ENCODE measurements at places on chromosomes 13 and 19.

DNA sequence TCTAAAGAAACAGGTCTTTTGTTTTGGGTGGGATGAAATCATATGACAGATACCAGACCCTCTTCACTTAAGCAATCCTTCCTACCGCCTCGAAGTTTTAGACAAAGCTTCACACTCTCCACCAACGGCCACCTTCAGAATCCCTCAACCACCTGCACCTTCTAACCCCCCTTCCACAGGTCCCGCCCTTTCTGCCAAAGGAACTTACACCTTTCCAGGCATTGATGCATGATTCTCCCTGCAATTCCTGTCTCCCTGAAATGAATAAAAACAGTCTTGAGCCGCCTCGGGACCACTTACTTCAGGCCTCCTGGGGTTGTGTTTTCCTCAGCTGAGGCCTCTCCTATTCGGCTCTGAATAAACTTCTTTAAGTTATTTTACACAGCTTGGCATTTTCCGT lies 859 bp downstream of the ZNF433 start:
- DNase-seq, result no peak

GRCh38 chr19:20124879-20125278 lies 42.1 kb upstream of the ZNF486 start:
- no peak for DNase-seq

DNA sequence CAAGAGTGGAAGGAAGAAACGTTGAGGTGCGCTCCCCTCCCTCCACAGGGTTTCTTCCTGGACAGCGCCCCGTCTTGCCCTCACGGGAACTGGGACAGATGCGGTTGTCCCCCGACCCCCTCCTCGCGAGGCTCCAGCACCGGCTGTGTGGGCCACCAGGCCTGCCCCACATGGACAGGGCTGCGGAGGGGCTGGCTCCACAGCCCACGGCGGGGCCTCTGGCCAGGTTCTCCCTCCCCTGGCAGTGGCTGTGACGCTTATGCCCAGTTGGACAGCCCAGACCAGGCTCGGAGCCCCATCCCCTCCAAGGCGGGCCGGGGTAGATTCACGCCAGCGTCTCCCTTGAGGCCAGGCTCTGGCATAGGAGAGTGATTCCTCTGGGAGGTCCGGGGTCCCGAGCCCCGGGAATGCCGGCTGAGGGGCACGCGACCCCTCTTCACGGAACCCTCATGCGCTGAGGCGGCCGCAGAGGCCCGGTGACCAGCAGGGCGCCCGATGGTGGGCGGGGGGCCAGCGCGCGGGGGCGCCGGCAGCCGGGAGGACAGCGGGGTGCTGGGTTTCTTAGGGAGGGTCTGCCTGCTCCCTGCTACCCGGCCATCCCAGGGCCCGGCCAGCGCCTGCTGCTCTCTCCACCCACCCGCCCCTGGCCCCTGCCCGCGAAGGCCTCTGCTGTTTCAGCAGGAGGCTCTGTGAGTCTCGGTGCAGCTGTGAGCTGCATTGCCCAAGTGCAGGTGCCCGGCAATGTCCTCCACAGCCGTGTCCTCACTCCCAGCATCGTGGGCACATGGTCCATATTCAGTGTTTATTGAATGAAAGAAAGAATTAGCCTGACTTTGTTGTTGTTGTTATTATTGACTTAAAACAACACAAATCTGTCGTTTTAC lies 20.3 kb upstream of the GAS6 start:
- no peak for DNase-seq

DNA sequence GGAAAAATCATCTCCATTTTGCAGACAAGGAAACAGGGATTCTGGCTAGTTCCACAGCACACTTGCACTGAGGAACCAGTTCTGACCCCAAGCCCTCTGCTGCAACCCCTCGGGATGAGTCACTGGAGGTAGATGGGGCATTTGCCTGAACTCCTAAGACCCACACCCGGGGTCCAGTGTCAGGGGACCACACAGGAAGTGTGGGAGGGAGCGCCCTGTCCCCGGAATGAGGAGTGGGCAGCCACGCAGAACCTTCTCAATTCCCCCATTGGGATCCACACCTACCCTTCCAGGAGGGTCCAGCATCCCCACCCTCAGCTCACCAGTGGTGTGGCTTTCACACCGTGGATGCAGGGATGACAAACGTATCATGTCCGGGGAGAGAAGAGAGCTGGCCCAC lies 62.7 kb downstream of the TSHZ3 start:
- no peak for DNase-seq

DNA sequence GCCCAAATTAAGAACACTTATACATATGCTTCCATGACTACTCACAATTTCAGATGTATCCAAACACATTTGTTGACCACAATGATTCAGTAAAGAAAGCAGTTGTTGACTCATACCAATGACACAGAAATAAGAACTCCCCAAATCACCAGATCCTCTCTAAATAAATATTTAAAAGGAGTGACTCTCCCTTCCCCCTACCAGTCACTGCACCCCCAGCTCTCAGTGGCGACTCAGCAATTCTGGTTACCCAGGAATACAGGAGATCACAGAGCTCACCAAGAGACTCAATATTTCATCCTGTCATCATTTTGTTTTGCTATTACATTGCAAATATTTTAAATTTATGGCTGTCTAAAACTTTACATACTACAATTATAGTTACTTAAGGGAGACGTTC lies 131.5 kb downstream of the RGCC start:
- no peak for DNase-seq

DNA sequence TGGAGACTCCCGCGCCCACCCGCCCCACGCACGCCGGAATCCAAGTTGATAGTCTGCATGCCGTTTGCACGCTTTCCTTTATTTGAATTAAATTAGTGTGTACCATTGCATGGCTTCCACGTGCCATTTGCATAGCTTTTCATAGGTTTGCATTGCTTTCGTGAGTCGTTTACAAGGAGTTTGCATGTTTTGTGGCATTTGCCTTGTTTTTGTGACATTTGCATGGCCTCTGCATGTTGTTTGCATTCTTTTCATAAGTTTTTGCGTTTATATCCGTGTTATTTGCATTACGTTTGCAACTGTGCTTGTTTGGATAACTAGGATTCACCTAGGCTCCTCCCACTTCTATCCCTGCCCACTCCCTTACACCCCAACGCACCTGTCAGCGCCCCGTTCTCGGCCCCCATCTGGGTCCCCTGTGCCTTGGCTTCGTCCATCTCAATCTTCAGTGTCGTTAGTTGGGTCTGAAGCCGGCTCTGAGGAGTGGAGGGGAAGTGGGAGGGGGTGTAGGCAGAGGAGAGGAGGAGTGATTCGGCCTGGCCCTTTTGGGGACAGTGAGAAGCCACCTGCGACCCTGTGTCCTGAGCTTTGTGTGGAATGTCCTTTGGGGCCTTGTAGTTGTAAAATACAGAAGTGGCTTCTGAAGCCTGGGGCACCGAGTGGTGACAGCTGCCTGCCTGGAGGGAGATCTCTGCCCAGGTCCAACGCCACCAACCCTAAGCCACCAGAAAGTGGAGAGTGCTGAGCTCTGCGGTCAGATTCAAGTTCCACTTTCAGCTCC lies 2.4 kb downstream of the CCDC194 start:
- DNase-seq, result no peak

- DNase-seq, result peak; percentile 66
Observed at GRCh38 chr13:113044391-113045114, 61.0 kb upstream of the F7 start.

- DNase-seq, result no peak
Observed at GRCh38 chr13:52760077-52760476, 20.5 kb upstream of the CNMD start.

- DNase-seq, result no peak
Observed at GRCh38 chr19:33580026-33580644, 41.6 kb upstream of the CHST8 start.

DNA sequence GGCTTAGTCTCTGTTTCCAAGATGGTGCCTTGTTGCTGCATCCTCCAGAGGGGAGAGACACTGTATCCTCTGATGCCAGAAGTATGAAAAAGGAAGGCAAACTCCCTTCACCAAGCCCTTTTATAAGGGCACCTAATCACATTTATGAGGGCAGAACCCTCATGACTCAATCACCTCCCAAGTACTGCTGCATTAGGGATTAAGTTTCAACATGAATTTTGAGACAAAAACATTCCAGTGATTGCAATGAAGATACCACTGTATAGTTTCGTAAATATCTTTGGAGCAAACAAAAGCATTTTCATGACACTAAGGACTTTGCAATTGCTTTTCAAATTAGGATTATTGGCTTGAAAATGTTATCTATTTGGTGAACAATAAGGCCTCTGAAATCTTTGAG lies 63.8 kb downstream of the RNF17 start:
- no peak for DNase-seq

All from NCI-H1694 (cell line).